ENCODE measurements at places on chromosomes 1 and 21.

DNA sequence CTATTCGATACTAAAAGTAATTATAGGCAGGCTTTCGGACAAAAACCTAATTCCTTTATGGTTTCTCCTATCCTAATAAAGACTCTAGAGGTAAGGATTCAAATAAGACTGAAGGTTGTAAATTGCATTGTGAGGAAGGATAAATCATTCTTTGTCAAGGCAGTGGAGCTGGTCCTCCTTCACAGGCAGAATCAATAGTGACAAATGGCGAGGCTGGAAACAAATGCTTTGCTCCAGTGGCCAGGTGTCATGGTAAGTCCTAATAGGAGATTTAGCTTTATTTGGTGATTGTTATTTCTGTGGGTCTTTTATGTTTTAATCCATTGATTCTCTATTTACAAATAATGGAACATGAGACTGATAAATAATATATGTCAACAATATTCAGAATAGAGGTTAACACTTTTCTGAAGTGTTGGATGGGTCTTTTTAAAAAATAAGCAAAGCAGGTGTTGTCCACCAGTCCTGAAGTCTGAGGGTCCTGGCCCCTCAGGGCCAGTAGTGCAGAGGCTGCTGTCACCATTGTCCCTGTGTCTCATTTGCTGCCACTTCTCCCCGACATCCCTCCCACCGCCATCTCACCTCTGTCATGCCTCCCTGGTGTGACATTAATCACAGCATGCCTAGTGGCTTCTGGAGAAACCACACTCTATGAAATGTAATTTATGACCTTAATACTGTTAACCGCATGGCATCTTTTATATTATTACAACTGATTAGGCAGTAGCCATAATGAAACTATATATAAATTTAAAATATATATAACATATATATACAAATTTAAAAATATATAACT lies 120.9 kb upstream of the MAGI3 start:
- no peak for DNase-seq

- DNase-seq = no peak
Measured at GRCh38 chr1:24224761-24225160, 37.7 kb upstream of the IFNLR1 start.

GRCh38 chr1:165495858-165496205 lies 48.0 kb upstream of the LRRC52 start:
- DNase-seq = no peak

DNA sequence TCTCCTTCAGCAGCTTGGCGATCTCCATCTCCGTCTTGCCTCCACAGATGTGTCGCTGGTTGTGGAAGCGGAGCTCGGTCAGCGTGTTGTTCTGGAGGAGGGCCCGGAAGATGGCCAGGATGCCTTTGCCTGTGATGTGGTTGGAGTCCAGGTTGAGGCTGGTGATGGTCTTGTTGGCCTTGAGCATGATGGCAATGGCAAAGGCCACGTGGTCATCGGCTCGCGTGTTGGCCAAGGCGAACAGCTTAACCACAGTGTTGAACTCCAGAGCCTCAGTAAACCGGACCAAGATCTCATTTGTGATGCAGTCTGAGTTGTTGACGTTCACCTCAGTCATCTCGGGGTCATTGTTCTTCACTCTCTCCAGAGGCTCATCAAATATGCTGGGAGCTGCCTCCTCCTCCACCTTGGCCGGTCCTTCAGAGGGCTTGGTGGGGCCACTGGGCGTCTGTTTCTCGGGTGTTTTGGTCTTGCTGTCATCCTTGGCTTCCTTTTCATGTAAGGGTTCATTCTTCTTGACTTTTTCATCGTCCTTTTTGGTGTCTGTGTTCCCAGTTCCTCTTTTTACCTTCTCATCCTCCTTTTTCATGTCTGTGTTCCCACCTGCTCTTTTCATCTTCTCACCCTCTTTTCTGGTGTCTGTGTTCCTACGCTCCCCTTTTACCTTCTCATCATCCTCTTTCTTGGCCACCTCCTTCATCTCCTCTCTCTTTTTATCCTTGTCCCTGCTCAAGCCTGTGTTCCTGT lies 11.2 kb downstream of the SHISA4 start:
- DNase-seq = no peak

Measured in fibroblast of skin of left biceps (primary cell).